Activated CD4-positive, alpha-beta T cell treated with anti-CD3 and anti-CD28 coated beads, Interleukin-2, amount 50 U/mL, for 1 hour (primary cell): ENCODE measurements at places on chromosomes 6 and 20.

GRCh38 chr6:150116200-150116800, 26.5 kb upstream of the PPP1R14C start:
- DNase-seq, result no peak

GRCh38 chr6:46898006-46898405, 23.7 kb downstream of the ADGRF5 start:
- no peak for DNase-seq

GRCh38 chr6:154474648-154475428, 35.6 kb downstream of the CNKSR3 start:
- DNase-seq, result no peak

- DNase-seq, result no peak
Observed at GRCh38 chr20:45405571-45406259, 2.4 kb upstream of the DBNDD2 start.

GRCh38 chr6:149266659-149267058, 50.9 kb upstream of the TAB2 start:
- no peak for DNase-seq

DNA sequence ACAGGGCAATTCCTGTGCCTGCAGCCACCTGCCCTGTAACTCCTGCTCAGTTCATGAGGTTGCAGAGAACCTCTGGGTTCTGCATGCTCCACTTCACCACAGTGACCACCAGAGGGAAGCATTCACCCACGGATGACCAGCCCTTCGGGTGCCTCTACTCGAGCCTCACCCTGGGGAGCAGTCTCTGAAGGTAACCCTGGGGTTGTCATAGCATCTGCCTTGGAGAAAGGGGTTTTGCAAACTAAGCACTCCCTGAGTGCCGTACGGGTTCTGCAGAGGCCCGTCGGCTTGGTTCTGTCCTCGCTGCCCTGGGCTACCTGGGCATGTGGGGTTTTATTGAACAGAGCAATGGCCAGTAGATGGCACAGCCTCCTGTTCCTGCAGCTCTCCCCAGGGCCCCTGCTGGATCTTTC, 10.2 kb upstream of the CST5 start:
- DNase-seq, result peak; percentile 67

GRCh38 chr20:3696200-3696599, 14.4 kb upstream of the ADAM33 start:
- DNase-seq, result no peak

- DNase-seq, result no peak
Observed at GRCh38 chr6:165634101-165634880, 28.8 kb downstream of the PDE10A start.

- no peak for DNase-seq
Observed at GRCh38 chr6:7604506-7604905, 14.5 kb downstream of the SNRNP48 start.

DNA sequence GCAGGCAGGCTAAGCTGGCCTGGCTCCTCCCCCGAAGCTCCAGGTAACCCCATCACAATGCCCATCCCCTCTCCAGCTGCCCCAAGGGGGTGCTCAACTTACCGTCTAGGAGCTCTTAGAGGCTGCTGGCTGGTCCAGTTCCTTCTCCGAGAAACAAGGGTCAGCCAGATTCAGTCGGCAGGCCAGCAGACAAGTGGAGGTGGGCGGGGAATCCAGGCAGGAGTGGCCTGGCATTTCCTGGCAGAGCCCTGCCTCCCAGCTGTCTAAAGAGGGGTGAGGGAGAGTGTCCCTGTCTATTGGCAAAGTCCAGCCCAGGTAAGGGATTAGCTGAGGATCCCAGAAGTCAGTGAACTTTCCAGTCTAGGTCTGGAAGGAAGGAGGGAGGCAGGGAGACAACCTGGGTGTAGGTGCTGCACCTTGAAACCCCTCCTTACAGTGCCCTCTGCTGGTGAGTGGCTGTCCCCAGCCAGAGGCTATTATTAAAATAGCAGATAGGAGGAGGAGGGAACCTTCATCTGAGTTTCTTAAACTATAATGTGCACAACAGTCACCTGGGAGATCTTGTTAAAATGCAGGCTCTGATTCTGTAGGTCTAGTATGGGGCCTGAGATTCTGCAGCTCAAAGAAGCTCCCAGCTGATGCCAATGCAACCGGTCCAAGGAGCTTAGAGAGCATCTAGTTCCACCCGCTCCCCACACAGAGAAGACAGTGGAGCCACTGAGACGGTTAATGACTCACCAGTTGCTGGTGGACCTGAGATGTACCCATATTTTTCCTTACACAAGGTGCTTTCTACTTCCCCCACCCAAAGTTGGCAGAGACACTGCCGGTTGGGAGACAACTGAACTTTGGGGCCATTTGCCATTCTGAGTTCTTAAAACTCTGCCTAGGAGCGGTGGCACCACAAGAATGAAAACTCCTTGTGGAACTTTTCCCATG, at the start of gene UNC5CL:
Gene UNC5CL (minus strand): TSS at position 162 of the 939 bp plus-strand sequence. CDS start 4,147 bp downstream, outside the sequence.
- DNase-seq, result peak; percentile 54

GRCh38 chr20:20344476-20344875, 23.4 kb upstream of the INSM1 start:
- DNase-seq, result no peak

DNA sequence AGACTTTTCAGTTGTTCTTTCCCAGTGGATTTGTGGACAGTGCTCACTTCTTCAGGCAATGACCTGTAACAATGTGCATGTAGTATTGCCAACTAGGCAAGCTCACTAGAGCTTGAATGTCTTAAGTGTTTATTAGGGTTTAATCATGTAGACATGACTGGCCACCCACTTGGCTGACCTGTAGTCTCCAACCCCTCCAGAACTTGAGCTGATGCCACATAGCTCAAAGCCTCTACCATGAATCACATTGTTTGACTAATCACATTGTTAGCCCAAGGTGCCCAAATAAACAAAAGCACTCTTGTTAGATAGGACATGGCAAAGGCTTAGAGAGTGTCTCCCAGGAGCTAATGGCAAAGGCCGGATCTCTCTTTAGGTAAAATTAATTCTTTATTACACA, 272.7 kb downstream of the GRIK2 start:
- no peak for DNase-seq

GRCh38 chr20:41632896-41633295, 14.7 kb upstream of the CHD6 start:
- DNase-seq, result no peak

DNA sequence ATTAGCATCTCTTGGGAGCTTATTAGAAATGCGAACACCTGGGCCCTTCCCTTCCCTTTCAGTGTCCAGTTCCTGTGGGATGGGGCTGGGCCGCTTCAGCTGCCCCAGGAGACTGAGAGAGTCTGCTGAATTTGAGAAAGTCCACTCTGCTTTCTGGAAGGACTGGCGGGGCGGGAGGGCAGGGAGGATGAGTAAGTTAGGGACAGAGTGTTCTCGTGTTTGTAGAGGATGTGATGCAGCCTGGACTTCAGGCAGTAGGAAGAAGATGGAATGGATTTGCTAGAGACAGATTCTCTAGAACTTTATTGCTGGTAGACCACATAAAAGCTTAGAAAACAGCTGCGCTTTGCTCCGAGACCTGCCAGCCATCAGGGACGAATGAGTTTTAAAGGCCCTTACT, 1.1 kb upstream of the TULP4 start:
- no peak for DNase-seq

GRCh38 chr6:72742001-72742673, 120.3 kb downstream of the KCNQ5 start:
- no peak for DNase-seq

DNA sequence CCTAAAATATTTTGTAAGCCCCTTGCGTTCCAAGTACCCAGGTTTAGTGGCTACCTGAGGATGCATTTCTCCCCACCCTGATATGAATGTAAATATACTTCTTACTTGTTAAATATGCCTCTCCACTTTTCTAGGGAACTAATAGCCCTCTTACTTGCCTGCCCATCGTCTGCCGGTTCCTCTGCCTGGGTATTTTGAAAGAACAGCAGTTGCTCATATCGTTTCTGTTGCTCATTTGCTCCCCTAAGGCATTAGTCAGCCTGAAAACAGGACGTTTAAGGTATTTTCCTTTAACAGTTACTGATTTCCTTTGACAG, 141.3 kb upstream of the CARMIL1 start:
- DNase-seq, result no peak

GRCh38 chr6:67292169-67292568, 1342.9 kb upstream of the ADGRB3 start:
- no peak for DNase-seq

GRCh38 chr20:43983359-43983758, 68.7 kb downstream of the TOX2 start:
- DNase-seq, result peak; percentile 26

DNA sequence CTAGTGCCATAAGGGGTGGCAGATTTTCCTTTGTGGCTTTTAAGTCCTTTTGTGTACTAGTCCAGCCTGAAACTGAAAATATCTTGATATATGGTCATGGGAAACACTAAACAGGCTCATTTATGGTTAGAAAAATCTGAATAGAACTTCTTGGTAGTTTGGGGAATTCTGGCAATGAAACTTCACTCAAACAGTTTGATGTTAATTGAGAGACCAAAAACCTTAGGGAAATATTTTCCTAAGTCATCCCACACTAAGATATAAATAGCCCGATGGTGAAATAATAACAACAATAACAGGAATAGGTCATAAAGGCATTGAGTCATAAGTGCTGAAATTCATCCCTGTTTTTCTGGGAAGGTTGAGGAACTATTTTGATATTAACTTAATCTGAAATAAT, 146.2 kb upstream of the SMLR1 start:
- DNase-seq, result no peak

DNA sequence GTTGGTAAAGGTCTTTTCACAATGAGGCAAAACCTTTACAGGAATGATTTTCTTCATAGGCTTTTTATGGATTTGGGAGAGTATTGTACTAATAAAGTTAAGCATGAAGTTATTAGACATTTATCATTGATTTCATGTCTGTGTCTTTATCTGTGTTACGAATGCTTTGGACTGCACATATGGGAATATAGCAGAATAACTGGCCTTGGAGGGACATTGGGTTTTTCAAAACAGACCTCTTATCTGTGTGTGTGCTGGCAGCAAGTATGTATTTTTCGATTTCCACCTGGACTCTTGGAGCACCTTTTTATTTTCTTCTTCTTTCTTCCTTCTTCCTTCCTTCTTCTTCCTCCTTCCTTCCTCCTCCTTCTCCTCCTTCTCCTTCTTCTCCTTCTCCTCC, 74.6 kb downstream of the CDKAL1 start:
- DNase-seq, result no peak
